ENCODE measurements at places on chromosomes 3 and 15.

GRCh38 chr3:61562042-61562720, 810 bp downstream of the PTPRG start:
- no peak for DNase-seq

DNA sequence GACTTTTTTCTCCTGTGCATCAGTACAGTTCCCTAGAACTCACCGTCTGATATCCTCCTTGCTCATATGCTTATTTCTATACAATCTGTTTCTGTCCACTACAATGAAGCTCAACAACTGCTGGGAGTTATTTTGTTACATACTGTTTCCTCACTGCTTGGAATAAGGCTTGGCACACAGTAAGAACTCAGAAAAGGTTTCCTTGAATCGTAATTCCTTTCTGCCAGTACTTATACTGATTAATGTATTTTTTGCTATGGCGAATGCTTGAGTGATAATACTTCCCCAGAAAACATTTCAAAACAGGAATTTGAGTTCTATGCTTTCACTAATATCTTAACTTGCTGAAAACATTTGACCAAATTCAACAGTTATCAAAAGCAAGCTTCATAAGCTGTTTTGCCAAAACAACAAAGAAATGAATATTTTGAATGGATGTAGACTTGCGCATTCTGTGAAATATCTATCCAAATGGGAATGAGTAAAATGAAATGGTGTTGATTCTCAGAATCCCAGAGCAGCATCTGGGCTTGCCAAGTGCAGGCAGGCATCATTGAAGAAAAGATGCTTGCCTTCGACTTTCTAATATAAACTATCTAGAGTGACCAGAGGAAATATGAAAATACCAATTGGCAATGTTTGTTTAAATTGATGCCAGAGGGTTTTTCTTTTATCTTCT, 286.3 kb downstream of the RAP2B start:
- DNase-seq: no peak

DNA sequence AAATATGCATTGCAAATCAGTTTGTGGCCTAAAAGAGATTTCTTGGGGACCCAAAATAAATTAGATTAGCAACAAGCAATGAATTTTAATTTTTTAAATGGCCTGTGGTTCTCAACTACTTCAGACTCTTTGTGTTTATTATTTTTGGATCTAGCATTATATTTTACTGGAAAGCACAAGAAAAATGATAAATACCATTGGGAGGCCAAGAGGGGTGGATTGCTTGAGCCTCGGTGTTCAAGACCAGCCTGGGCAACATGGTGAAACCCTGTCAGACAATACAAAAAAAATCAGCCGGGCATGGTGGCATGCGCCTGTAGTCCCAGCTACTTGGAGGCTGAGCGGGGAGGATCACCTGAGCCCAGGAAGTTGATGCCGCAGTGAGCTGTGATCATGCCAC, 13.6 kb downstream of the LACTB start:
- no peak for DNase-seq

DNA sequence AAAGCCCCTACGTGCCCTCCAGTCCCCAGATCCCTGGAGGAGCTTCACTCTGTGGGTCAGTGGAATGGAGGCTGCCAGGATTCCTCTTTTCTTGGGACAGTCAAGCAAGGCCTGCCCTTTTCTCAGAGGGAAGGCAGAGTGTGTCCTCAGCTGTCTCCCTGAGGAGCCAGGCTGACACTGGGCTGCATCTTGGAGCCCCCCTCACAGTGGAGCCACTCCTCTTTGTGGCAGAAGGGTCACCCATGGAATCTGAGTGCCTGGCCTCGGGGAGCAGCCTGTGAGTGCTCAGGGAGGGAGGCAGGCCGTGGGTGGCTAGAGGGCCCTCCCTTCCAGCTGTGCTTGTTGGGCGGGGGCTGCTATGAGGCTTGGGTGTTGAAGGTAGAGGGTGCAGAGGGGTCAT, 41.2 kb downstream of the BOC start:
- no peak for DNase-seq

- no peak for DNase-seq
Observed at GRCh38 chr15:66886686-66887273, 178.6 kb upstream of the SMAD3 start.

DNA sequence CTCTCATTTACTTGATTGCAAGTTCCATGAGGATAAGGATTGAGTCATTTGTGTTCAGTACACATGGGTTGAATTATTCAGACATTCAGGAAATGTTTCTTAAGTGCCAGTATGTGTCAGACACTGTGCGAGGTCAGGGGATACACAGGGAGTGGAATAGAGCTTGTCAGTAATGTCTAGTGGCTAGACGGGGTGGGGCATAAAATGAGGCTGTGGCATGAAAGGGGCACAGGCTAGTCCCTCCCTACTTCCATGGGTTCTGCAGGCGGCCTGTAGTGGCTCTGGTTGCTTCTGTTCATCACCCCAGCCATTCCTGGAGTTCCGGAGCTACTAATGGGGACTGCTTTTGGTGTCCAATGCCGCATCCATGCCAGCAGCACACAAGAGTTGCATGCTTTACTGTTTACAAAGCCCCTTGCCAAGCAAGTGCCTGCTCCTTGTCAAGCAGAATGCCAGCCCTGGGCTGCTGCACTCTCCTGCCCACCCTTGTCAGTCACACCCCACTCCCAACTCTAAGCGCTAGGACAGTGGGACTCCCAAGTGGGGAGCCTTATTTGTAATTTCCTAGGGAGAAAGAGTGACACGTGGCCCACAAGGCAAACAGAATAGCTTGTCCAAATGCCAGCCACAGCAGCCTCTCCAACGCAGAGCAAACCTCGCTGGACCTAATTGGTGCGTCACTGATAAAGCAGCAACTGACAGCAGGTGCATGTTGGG, 70.8 kb downstream of the RAB11A start:
- DNase-seq: no peak

DNA sequence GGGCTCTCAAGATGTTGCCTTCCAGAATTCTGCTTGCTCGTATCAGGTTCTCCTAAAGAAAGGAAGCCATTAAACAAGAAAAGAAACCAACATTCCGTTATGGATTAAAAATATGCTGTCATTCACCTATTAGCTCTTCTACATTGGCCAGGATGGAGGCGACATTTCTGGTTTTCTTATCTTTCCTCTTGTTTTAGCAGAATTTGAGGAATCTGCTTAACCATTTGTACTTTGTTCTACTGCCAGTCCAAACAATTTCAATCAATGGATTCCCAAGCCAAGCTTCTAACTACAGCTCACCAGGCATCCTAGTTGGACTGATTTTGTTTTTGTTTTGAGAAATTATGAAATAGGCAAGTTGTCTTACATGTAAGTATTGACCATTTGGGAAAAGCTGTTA, 164.6 kb upstream of the TSC22D2 start:
- no peak for DNase-seq

DNA sequence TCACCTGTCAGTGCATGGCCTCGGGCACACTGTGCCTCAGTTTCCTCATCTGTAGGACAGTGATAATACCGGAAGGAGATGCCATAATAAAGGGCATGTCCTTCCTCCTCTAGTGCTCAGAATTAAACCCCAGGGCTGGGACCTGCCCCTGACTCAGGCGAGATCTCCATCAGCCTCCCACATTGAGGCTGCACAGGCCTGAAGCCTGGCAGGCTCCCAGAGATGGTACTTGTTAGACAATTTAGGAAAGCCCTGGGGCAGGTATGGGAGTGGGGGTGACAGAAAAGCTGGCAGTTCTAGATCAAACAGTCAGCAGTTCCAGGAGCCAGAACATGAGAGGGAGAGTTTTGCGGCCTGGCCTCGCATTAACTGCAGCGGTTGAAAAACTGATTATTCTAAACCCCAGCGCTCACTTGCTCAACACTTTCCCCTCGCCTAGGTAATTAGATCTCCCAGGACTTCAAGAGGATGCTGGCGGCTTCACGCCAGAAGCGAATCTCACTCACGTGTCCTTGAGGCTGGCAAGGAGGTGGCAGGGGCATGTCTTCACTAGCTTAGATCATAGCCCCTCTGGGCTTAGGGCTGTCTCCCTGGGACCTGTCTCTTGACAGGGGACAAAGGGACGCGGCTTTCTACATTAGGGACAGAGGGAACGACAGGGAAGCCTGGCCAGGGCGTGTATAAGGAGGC, 73.1 kb downstream of the ATP2B2 start:
- DNase-seq: no peak

GRCh38 chr3:5298453-5298852, 110.9 kb downstream of the EDEM1 start:
- DNase-seq: no peak

DNA sequence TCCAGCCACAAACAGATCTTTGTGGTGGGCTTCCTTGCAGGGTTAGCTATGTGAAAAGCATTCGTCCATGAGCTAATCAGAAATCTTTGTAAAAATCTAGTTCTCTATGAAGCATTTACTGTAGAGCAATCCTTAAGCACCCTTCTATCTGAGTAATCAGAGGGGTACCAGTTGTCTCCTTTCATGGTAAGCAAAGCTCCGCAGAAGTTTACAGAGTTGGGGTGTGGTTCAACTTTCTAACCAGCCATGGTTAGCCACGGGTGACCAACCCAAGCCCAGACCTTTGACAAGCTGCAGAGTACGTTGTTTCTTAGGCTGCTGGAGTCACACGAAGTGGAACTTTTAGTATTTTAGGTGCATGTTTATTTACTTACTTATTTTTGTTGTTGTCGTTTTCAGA, 77.4 kb downstream of the FLNB start:
- no peak for DNase-seq

DNA sequence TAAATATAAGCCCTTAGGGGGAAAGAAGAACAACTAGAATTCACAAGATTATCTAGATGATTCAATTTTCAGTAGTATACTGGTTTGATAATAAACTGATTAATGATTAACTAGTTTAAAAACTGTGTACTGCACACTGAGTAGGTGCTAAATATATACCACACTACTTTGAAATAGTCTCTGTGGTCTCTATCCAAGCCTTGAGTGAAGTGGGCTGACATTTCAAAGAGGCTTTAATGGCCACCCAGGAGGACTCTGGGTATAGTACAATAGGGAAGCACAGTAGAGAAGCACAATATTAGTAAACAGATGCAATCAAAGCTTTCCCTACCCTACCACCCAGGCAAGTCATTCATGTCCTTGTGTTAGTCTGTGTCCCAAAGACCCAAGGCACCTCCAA, 46.7 kb downstream of the FILIP1L start:
- no peak for DNase-seq

DNA sequence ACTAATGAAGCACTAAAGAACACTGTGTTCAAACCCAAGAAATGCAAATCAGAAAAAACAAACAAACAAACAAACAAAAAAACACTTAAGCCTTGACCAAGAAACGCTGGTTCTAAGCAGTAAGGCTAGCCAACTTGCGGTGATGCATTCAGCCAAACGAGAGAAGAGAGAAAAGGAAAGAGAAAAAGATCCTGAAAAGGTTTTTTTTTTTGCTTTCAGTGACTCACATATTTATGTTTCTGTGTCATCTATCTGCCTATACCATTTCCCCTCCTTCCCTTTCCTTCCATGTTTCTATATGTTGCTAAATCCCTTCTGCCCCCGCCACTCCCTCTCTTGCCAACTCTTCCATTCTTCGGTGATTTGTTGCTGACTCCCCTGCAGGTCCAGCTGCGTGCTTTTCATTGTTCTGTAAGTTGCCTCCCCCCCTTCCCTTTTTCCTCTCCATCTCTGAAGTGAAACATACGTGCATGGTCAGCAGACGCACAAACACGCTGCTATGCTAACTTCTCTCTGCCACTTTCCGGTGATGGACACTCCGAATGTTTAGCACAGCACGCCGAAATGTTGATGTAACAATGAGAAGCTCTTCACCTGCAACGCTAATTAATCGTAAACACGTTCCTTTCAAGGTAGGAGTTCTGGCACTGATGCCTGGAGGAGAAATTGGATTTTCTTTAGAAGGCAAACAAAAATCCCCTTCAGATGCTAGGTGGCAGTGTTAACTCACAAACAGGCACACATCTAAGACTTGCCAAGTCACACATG, 154.4 kb downstream of the TUSC7 start:
- no peak for DNase-seq

DNA sequence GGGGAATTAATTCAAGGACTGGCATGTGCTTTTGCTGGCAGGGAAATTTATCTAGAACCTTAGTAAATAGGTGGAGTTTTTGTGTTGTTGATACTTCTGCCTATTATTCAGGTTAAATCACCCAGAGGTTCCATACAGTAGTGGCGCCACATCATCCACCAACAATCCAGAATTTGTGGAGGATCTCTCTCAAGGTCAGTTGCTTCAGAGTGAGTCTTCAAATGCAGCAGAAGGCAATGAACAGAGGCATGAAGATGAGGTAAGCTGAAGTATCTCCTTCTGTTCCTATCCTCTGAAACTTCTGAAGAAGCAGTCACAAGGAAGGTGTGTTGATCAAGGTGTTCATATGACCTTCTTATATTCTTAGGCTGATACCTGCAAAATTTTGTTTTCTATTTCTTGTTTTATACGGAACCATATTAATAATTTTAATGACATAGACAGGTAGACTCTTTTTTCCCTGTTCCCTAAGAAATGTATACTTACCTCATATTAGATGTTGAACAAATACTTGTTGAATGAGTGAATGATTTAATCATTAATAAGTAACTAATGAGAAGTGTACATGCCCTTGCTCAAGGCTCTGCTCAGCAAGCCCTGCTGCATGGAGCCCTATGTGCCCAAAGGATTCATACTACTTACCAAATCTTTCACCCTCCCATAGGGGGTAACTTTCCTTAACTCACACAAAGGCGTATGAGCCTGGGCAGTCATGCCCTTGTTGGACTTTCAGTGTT, 43.6 kb downstream of the HMG20A start:
- DNase-seq: no peak

GRCh38 chr15:75902129-75902557, 1.5 kb upstream of the FBXO22 start:
- no peak for DNase-seq

DNA sequence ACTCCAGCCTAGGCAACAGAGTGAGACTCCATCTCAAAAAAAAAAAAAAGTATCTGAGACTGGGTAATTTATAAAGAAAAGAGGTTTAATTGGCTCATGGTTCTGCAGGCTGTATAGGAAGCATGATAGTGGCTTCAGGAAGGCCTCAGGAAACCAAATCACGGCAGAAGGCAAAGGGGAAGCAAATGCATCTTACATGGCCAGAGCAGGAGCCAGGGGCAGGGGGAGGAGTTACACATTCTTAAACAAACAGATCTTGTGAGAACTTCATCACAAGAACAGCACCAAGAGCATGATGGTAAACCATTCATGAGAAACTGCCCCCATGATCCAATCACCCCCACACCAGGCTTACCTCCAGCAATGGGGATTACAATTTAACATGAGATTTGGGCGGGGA, 37.2 kb downstream of the ACAP2 start:
- DNase-seq: no peak

DNA sequence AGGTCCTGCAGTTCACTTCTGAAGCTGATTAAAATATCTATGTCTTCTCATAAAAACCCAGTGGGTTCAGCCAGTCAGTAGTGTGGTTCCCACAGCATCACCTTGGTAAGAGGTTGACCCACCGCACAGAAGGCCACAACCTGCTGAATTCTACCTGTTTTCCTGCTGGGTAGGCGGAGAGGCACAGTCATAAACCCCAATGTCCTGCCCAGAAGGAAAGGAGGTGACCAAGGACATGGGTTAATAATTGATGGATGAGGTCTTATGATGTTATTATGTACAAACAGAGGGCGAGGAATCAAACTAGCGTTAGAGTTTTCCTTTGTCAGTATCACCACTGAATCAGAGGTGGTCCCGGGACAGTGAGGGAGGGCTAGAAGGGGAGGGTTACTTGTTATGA, 27.8 kb downstream of the CA12 start:
- no peak for DNase-seq
